Adrenal gland (tissue), 19 donors: ENCODE measurements at places on chromosomes 7 and 10.

GRCh38 chr10:99422529-99423096 is 7.8 kb downstream of the GOT1 start:
- no peaks in the 10 kb centered on the region for H3K27me3 ChIP-seq
- no peak overlapping the region for H3K4me3 ChIP-seq
- no peaks in the 10 kb centered on the region for H3K4me1 ChIP-seq
- H3K36me3 ChIP-seq = no peaks in the 10 kb centered on the region
- no peak overlapping the region for H3K27ac ChIP-seq

DNA sequence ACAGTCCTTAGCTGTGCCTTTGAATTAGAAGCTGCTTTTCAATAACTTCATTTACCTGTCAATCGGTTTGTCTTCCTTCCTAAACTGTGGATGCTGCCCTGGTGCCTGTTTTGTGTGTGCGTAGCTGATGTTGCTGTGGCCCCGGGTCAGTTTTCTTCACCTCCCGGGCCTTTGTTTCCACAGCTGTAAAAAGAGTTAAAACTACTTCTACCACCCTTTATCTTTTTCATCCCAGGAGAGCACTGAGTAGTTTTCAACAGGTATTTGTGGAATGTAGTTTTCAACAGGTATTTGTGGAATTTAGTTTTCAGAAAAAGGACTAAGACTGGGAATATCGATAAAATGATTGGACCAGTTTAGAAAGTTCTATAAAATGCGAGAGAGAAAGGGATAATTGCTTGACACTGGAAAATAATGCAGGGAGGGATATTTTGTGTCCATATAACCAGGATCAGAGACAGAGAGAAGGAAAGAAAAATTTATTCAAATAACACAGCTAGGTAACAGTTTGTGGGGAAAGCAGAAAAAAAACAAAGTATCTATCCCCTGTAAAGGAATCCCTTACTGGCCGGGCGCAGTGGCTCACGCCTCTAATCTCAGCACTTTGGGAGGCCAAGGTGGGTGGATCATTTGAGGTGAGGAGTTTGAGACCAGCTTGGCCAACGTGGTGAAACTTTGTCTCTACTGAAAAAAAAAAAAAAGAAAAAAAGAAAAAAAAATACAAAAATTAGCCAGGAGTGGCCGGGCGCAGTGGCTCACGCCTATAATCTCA is 15.9 kb upstream of the IGF2BP3 start:
- H3K27me3 ChIP-seq = peaks cover 15% of the 10 kb centered on the region
- H3K4me1 ChIP-seq = no peaks in the 10 kb centered on the region
- H3K4me3 ChIP-seq = no peak overlapping the region
- H3K27ac ChIP-seq = no peak overlapping the region
- H3K36me3 ChIP-seq = no peaks in the 10 kb centered on the region
- DNase-seq = no peak

- H3K4me1 ChIP-seq = no peaks in the 10 kb centered on the region
- H3K27ac ChIP-seq = no peak overlapping the region
- H3K27me3 ChIP-seq = no peaks in the 10 kb centered on the region
Measured at GRCh38 chr7:37714606-37715005, 31.0 kb downstream of the GPR141 start.

- no peaks in the 10 kb centered on the region for H3K27me3 ChIP-seq
- no peak overlapping the region for H3K27ac ChIP-seq
- no peaks in the 10 kb centered on the region for H3K4me1 ChIP-seq
- H3K36me3 ChIP-seq = peaks cover 69% of the 10 kb centered on the region
Measured at GRCh38 chr10:33204031-33204430, 130.4 kb downstream of the NRP1 start.

DNA sequence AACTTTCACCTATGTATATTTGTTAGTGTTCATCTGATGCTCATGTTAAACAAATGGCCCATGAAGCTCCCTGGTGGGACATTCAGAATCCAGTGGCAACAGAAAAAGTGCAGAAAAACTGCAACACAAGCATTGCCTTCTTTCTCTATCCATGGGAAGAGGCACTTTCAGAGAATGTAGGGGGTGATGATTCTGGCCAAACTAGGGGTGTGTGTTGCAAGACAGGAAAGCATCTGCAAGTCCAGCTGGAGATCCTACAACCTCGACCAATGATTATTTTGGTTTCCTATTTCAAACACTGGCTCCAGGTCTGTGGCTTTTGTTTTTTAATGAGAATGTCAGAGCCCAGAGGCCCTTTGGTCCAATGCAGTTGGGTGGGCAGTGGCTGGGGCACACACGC is 198.7 kb downstream of the CXCL12 start:
- no peak overlapping the region for H3K27ac ChIP-seq
- H3K4me1 ChIP-seq = no peaks in the 10 kb centered on the region
- H3K27me3 ChIP-seq = no peaks in the 10 kb centered on the region

DNA sequence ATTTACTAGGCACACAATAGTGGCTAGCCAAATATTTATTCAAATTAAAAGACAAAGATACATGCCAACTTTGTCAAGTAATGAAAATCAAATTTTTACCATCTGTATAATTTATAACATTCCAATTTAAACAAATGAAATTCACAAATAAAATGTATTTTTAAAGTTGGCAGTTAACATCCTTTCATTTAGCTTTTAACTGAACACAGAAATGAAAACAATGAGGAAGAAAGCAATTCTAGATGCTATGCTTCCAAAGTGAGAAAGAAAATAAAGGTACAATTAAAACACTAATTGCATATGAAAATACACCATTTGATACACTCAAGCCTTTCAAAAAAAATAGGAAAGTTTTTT is 123.1 kb downstream of the MPP7 start:
- no peak overlapping the region for H3K4me3 ChIP-seq
- no peaks in the 10 kb centered on the region for H3K27me3 ChIP-seq
- H3K4me1 ChIP-seq = no peaks in the 10 kb centered on the region

DNA sequence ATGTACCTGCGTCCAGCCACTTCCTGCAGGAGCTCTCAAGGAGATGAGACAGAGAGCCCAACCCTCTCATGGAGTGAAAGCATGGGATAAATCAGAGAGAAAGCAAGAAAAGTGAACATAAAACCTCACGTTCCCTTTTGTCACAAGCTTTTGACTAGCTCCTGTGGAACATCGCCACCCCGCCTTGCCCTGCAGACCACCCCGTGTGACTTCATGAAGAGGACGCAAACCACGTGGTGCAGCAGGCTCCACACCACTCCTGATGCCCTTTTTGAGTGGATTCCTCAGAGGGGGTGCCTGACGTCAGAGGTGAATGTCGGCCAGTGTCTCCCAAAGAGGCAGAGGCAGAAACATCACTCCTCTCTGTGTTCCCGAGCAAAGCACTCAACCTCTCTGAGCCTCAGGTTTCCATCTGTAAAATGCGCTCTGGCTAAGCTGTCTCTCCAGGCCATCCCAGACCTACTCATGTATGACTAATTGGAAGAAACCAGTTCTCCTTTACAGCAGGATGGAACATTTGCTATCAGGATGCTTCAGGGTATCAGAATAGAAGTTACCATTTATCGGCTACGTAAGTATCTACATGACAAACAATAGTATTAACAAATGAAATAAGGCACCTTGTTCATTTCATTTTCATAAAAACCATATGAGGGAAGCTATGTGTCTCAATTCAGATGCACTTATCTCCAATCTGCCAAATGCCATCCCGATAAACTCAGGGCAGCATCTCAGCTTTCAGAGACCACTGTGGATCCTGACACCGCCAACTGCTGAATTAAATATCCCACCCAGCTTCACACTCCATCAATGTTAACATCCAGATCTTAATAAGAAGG is 5.3 kb downstream of the ZNF488 start:
- H3K27me3 ChIP-seq = peaks cover 5% of the 10 kb centered on the region
- no peaks in the 10 kb centered on the region for H3K4me1 ChIP-seq
- H3K27ac ChIP-seq = no peak overlapping the region
- DNase-seq = peak; percentile 33

DNA sequence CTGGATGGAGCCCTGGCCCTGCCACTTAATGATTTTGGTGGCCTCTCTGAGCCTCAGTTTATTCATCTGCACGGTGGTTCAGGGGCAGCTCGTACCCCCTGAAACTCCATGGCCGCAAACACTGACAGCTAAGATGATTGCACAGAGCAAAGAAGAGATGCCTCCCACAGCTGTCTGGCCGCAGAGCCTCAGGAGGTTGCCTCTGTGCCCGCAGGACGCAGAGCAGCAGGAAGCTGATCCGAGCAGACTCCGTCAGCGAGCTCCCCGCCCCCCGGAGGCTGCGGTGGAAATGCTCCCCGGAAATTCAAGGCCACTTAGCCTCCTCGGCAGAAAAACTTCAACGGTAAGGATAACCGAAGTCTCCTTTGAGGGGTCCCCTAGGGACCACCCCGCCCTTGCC is 30.2 kb upstream of the C10orf53 start:
- no peaks in the 10 kb centered on the region for H3K4me1 ChIP-seq
- no peak overlapping the region for H3K27ac ChIP-seq
- no peaks in the 10 kb centered on the region for H3K36me3 ChIP-seq
